Activated gamma-delta T cell treated with anti-CD3 and anti-CD28 coated beads, Interleukin-2, amount 50 U/mL, for 16 hours (primary cell): ENCODE measurements at places on chromosomes 2 and 18.

- DNase-seq, result no peak
Measured at GRCh38 chr2:210586381-210586780, 30.0 kb downstream of the CPS1 start.

DNA sequence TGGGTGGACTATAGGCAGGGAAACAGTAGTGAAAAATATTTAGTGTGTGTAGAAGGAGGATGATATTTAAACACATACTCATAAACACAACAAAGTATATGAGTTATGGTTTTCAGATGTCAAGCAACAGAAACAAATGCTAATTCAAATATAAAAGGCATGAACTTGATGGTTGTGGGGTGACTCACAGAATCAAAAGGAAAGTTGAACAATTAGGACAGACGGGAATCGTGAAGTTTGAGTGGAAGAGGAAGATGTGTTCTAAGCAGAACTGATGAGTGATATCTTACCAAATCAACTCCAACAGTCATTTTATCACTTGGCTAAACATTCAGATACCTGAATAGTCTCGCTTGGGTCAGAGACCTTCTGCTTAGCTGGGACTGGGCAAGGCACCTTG is 53.6 kb upstream of the ITGA6 start:
- no peak for DNase-seq

GRCh38 chr2:12169721-12170120 is 423.3 kb downstream of the LPIN1 start:
- no peak for DNase-seq

- no peak for DNase-seq
Measured at GRCh38 chr2:39202639-39203369, 41.0 kb downstream of the CDKL4 start.

GRCh38 chr2:50956886-50957285 is 75.0 kb downstream of the NRXN1 start:
- DNase-seq, result no peak

DNA sequence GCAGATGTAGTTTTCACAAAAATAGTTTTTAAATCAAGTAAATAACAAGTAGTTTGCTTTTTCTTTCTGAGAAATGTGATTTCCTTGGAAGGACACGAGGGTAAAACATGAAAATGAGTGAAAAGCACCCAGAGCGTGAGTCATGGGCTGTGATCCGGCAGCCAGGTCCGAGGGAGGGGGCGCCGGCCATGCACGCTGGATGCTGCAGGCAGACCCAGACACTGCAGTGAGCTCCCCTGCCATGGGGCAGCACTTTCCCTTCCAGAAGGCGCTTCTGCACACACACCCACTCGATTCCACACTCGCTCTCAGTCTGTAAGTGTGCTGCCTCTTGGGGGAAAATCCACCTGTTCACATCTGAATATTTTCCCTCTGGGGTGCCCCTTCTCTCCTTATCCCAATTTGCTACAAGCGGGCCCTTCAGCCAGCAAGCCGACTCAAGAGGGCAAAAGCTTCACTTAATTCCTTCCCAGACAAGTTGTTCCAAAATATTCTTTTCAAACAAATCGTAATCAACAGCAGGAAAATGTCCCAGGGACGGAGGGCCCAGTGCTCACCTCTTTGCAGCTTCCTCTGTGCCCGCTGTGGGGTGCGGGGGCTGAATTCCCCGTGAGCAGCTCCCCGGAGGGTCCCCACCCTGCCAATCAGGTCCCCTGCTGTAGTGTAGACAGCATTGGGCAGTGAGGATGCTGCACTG is 87.0 kb upstream of the ID2 start:
- DNase-seq, result no peak

DNA sequence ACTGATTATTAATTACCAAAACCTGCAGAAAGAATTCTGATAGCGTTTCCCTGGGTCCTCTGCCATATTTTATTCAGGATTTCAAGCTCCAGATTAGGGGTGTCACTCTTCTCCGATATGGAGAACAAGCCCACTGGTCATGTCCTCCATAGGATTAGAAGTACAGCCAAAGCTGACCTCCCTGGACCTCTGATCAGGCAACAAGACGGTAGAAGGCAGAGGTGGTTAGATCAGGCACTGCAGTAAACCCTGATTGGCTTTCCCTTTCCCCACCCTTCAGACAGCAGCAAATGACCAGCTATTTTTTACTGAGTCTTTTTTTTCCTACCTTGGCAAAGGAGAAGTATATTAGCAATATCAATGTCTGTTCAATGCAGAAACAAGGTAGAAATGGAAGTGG is 37.7 kb downstream of the SPC25 start:
- DNase-seq, result no peak

GRCh38 chr2:119486886-119487285 is 37.4 kb downstream of the SCTR start:
- DNase-seq, result no peak
